ENCODE measurements at places on chromosomes 6 and 20.

DNA sequence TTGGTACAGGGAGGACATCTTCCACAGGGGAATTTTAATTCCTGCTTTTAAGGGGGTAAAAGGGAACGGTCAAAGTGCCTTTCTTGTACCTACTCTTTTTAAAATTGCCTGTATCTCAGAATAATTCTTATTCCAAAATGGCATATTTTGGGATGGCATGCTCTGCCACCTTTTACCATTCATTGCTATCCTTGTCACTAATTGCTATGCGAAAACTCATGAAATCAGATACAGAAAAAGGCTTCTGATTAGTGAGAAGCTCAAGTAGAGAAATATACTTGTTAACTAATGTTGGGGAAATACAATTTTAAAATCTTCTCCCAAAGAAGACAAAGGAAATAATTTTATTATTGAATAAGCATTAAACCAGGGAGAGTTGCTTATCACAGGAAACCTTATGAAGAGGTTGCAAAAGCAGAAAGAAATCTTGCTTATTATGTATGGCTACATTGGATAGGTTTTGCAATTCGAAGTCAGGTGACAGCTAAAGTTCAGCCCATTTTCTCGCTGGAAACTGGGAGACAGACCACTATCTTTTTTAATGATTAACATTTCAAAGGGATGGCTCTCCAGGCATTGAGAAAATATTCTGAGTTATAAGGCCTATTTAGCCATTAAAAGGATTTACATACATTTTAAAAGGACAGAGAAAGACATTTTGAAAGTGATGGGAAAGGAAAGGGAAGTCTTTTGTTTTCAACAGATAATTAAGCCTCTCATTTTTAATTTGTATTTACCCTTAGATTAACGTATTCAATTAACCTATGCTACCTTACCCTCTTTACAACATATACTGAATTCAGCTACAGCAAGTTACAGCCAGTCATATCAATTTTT lies 110.3 kb upstream of the PRSS16 start:
- no peak for DNase-seq

- no peak for DNase-seq
These were observed 32.7 kb downstream of the LYRM2 start for GRCh38 chr6:89605861-89606260.

- no peak for DNase-seq
These were observed 60.7 kb downstream of the TNFAIP3 start for GRCh38 chr6:137927777-137928218.

DNA sequence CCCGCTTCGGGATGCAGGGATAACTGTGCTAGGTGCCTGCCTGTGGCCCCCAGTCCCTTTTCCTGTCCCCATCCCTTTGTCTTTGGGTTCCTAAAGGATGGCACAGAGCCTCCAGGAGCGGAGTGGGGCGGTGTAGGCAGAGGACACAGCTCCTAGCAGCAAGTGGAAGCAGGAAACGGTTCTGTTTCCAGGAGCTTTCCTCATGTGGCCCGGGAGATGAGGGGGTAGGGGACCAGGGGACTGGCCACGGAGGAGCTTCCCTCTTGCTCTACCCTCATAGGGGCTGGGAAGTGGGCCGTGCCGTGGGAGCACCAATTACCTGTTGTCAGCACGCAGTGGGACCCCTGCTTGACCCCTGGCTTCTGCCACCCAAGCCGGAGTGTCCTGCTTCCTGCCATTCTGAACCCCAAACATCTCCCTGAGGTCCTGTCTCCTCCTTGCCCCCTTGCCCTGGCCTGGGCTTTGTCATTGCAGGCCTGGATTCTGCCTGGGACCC lies 76.9 kb downstream of the SRC start:
- DNase-seq: no peak

DNA sequence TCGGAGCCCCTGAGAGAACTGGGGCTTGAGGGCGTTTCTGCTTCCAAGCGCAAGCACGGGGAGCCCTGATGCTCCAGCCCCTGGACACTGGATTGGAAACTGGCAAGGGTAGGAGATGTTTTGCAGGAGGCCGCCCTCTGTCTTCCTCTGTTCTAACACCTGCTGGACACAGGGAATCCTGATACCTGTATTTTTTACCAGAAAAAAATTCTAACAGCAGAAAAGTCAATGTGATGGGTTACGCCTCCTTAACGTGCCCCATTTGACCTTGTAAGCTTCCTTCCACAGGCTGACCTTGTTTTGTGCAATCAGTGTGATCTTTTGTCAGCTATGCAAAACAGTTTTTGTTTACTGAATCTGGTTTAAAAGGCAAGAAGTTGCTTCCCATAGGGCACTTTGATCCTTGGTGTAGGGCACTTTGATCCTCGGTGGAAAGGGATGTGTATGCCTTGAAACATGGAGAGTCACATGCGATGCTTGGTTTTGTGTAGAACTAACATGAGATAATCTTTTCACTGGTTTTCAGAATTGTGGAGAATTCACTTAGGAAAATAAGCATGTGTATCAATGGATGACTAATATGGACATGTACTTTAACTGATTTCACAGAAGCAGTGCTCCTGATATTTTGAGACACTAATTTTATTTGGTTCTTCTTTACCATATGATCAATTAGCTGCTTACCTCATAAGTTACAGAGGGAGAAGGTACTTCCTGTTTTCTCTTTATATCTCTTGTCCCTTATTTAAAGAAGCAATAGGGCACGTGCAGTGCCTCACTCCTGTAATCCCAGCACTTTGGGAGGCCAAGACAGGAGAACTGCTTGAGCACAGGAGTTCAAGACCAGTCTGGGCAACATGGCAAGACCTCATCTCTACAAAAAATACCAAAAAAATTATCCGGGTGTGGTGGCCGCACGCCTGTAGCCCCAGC lies 59.9 kb upstream of the MAP3K4 start:
- DNase-seq: no peak

GRCh38 chr20:23095499-23095898 lies 9.4 kb upstream of the CD93 start:
- DNase-seq: no peak

- DNase-seq: no peak
These were observed 8.4 kb downstream of the SIM1 start for GRCh38 chr6:100456141-100456907.

- no peak for DNase-seq
These were observed 115.1 kb upstream of the TOP1 start for GRCh38 chr20:40913224-40914185.

GRCh38 chr6:166839569-166839968 lies 116.8 kb downstream of the RNASET2 start:
- DNase-seq: no peak

DNA sequence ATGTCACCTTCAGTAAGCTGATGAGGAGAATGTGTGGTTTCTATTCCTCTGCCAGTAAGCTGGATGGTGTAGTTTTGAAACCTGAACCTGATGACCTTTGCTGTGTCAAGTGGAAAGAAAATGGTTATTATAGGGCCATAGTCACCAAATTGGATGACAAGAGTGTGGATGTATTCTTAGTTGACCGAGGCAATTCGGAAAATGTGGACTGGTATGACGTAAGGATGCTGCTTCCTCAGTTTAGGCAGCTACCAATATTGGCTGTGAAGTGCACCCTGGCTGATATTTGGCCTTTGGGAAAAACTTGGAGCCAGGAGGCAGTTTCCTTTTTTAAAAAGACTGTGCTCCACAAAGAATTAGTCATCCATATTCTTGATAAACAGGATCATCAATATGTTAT lies 2.0 kb downstream of the TDRD6 start:
- no peak for DNase-seq

DNA sequence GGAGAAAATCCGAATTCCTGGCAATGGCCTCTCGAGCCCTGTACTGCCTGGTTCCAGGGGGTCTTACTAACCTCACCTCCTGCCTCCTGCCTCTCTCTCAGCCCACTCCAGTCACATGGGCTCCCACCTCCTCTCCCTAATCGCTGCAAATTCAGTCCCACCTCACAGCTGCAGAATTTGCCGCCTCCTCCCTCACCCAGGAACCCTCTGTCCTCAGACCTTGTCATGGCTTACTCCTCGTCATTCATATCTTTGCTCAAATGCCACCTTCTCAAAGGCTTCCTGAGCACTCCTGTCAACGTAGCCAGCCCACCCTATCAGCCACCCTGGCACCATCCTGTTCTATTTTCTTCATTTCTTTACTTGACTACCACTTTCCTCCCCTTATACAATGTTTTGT lies 89.0 kb downstream of the SLC2A10 start:
- no peak for DNase-seq

- DNase-seq: no peak
These were observed 169.4 kb downstream of the SYNDIG1 start for GRCh38 chr20:24638591-24639548.

- DNase-seq: no peak
These were observed 96.8 kb upstream of the ATXN1 start for GRCh38 chr6:16857969-16858592.

DNA sequence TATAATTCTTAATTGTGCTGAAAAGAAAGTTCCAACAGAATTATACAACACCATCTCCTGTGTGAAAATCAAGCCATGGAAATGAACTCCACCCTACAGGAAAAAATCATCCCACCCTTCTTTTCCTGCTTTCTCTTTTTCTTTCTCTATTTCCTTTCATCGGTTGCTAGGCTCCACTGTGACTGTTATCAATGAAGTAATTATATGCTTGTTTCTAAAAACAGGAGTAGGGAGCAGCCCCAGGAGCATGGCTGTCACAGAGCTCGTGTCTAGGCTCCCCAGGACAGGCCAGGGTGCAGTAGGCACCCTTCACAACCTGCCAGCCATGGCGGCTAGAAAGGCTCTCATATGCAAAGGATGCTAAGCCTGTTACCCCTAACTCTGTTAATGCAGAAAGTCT lies 13.0 kb downstream of the MPC1 start:
- DNase-seq: no peak

DNA sequence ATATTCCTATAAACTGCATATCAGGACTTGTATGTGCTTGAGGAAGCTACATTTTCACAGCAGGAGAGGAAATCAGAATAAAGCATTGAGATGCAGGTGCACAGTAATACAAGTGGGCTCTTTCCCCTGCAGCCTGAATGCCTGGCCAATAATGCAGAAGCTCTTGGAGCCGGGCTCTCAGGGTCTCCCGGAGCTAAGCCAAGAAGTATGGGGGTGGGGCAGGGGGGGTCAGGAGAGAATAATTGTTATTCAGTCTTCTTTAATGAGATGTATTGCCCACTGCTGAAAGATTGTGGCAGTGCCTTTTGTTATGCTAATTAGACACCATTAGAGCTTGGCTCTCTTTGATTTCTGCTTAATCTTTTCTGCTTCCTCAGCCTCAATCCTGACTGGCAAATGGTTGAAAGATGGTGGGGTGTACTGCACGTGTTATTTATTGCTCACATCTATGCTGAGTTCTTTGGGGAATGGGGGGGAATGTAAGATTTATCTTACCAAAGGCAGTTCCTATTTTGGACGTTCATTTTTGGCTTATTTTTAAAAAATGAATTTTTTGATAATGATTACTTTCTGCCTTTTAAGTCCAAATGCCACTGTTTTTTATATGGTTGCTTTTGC lies 407.6 kb upstream of the SOX4 start:
- DNase-seq: no peak

DNA sequence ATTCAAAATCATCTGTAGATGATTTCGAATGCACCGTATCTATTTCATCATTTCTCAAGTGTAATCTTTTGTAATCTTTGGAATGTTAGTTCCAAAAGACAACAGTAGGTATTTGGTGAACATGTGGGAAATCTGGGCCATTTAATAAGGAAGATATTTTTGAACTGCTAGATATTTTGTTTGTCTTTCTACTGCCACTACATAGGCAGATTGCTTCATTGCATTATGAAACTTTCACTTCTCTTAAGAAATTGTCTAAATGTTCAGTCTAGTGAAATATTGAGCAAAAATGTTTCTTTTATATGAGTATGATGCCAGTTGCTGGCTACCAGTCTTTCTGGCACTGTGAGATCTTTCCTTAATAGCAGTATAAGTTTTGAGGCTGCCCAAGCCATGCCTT lies 527.8 kb upstream of the RNF217 start:
- DNase-seq: no peak

DNA sequence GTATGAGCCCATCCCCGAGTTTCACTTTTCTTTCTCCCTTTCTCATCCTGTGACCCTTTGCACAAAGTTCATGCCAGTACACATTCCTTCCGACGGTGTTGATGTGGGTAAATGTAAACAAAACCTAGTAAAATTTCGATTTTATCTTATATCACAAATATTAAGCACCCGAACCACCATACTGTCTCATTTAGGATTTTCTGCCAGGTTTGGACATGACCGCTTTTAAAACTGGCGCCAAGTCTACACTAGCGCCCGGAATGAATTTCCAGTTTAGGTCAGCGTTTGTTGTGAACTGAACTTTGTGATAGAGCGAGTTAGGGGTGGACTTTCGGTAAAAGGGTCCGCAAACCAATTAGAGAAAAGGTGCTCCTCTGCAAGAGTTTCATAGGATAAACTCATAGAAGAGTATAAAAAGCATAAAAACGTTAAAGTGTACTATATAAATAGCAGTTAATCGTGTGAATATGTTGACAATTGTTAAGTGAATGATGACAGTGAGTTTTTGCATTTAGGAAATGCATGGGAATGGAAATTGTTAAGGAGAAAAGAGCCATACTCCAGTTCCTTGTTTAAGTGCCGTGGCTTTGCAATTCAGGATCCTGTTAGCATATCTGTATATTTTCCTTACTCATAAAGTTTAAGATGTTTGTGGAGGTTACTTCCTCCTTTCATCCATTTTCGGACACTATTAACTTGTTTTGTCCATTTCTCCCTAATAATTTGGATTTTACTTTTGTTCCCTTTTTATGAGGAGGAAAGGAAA lies 937 bp downstream of the AKAP7 start:
- DNase-seq: no peak

DNA sequence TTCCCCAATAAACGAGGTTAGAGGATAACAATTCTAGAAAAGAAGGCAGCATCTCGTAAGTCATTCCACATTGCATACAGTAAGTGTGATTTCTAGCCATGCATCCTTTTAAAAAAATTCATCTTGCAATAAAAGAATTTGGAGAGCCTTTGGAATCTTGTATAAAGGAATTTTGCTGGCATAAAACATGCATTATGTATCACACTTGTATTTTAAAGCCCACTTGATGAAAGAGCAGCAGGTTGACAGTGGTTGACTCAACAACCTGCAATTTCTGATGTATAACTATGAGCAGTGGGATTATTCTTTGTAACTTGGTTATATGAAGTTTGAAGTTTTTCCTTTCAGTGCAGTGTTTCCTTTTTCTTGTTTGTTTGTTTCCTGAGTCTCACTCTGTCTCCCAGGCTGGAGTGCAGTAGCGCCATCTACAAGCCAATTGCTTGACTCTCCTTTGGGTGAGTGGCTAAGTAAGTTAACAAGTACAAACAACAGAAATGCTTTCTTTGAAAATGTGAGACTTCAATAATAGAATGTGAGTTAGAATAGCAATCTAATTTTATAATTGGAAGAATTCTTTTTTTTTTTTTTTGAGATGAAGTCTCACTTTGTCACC lies 39.9 kb downstream of the JARID2 start:
- DNase-seq: no peak

DNA sequence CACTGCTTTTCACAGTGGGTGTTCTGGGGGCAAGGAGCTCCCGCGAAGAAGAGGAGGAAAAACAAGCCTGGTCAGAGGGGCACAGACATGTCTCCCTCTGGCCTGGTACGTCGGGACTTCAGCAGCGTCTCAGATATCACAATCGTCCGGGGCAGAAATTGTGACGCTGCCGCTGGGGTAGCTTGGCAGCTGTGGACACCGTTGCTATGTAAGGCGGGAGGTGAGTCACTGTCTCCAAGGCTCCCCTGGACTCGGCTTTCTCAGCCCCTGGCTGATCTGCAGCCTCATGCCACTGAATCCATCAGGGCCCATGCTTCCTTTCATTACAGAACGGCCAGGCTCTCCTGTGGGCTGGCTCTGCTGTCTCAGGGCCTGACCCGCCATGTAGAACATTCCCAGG lies 98.7 kb downstream of the SULF2 start:
- DNase-seq: no peak

- DNase-seq: no peak
These were observed 113.3 kb downstream of the SASH1 start for GRCh38 chr6:148455674-148456558.

- DNase-seq: no peak
These were observed 47.4 kb upstream of the PAK5 start for GRCh38 chr20:9886227-9886626.
